Mesangial cell (primary cell): ENCODE measurements at places on chromosomes 6 and 20. TPM values are rescaled to one million over a fixed set of nuclear protein-coding genes. Genes with fewer than 3 reads are reported as not detected.

Gene PNISR
- 18.1 and 26.9 TPM in 2 replicates for total RNA-seq

Gene SLC22A7
- not detected in 2 replicates for total RNA-seq

Gene NKAPL
- 0.16 and 0.63 TPM in 2 replicates for total RNA-seq

Gene LPA
- not detected in 2 replicates for total RNA-seq

Gene CDH4
- total RNA-seq: 12.4 and 13.7 TPM in 2 replicates

Gene PSORS1C2
- total RNA-seq: not detected in 2 replicates

Gene LHFPL5
- total RNA-seq: 0.13 TPM in 1 of 2 replicates, not detected in the other

Gene TP53TG5
- total RNA-seq: not detected in 2 replicates

Gene DDO
- 0.16 and 0.25 TPM in 2 replicates for total RNA-seq

Gene NTSR1
- not detected in 2 replicates for total RNA-seq

Gene PPIL6
- 0.98 and 2.3 TPM in 2 replicates for total RNA-seq

Gene GGTLC1
- not detected in 2 replicates for total RNA-seq

Gene MYH7B
- total RNA-seq: under 0.01 and 0.76 TPM in 2 replicates

Gene ADGRB3
- total RNA-seq: 0.33 and 1.4 TPM in 2 replicates

Gene DLL1
- total RNA-seq: 0.33 and 0.38 TPM in 2 replicates

Gene C4A
- 2.1 and 6.1 TPM in 2 replicates for total RNA-seq

Gene CCDC170
- 0.33 and 0.76 TPM in 2 replicates for total RNA-seq

Gene FHL5
- total RNA-seq: not detected in 2 replicates

Gene BPI
- 0.33 TPM in 1 of 2 replicates, not detected in the other for total RNA-seq

Gene GPR63
- total RNA-seq: 1.5 and 2.0 TPM in 2 replicates

Gene LRFN2
- total RNA-seq: not detected in 2 replicates

Gene ACSS1
- total RNA-seq: 4.1 and 8.7 TPM in 2 replicates

Gene ANKRD6
- total RNA-seq: 2.9 and 3.5 TPM in 2 replicates

Gene RIPPLY2
- total RNA-seq: not detected in 2 replicates

Gene CAPN11
- total RNA-seq: 0.25 TPM in 1 of 2 replicates, not detected in the other

Gene CCM2L
- total RNA-seq: not detected in 2 replicates
